ENCODE measurements at places on chromosomes 7 and 10. TPM values are rescaled to one million over a fixed set of nuclear protein-coding genes. Genes with fewer than 3 reads are reported as not detected.

Gene PDIA4
- total RNA-seq, result 162 TPM

Gene CFAP70
- 0.86 TPM for total RNA-seq

Gene MMD2
- not detected for total RNA-seq

DNA sequence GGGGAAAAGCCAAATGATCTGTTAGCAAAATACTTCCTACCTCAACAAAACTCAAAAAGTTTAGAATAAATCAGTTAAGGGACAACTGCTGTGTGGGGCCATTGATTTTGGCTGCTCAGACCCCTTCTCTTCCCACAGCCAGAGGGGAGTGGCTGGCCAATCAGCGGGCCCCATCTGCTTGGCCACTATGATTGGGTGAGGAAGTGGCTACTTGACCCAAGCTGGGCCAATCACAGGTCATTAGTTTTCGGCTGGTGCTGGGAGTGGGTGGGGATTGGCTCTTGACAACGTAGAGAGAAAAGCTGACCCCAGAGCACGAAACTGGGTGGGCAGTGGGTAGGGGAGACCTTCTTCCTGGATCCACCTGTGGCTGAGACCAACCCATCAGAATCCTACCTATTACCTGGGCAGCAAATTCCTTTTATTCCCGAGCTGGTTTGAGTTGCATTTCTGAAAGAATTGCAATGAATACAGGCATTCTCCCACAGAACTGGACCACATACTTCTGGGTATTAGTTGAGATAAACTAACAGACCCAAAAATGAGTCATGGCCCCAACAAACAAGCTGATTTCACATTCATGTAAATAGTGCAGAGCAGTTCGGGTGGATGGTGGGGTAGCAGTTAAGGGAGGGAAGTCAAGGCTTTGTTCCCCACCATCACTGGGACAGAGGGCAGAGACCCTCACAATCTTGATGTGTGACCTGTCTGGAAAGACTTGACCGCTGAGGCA lies 35.6 kb upstream of the HMX3 start:
- DNase-seq, result no peak

DNA sequence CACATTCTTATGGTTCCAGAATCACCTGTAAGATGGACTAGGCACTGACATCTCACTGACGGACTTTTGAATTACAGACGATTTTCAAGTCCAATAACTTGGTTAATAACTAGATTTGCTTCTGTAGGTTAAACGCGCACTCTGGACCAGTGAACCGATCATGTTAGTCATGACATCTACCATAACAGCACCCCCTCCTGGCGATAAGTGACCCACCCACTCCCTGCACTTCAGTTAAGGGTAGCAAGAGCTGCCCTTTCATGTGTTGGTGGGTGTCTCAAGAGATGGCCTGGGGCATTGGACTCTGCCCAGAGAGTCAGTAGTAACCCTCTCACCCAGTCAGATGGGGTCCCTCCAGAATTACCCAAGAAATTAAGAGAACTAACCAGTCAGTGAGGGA lies 12.9 kb downstream of the GRM8 start:
- DNase-seq, result no peak

DNA sequence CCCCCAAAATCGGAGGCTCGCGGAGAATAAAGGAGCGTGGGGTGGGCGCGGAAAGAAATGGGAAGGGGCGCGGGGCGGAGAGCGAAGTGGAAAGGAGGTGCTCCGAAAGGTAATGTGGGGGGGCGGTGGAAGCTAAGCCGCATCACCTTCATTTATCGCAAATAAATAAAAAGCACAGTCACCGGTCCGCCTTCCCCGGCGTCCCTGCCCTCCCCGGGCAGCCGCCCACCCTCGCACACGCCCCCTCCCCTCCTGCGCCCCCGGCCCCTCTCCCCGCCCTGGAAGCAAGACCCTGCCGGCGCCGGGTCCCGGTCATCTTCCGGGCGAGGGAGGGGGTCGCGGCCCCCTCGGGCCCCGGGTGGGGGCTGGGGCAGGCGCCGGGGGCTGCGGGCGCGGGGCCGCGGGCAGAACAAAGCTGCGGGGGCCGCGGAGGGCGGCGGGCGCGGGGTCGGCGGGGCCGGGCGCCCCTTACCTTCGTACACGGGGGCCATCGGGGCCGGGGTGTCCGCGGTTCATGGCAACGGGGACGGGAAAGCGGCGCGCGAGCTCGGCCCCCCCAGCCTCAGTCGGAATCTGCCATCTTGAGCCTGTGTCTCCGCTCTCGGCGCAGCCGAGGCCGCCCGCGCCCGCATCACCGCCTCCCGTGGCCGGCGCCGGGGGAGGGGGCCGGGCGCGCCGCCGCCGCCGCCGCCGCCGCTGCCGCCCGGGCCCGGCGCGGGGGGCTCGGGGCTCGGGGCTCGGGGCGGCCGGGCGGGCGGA lies 486 bp downstream of the HIPK2 start:
- no peak for DNase-seq

- DNase-seq, result no peak
Measured at GRCh38 chr7:74544706-74545469, 91.2 kb downstream of the GTF2IRD1 start.

DNA sequence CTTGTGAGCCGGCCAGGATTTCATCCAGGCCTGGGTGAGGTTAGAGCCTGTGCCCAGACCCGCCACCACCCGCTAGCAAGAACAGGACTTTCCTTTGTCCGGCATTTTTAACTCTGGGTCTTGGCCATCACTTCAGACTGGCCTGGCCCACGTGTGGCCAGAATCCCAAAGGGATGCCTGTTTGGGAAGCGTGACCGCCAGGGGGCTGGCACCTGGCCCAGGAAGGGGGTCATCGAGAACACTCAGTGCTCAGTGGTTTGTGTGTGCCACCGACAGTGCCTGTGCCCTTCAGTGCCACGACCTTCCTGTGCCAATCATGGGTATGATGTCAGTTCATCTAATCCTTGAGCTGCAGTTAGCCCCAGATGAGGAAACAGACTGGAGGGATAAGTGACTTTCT lies 85.0 kb downstream of the ZMIZ1 start:
- DNase-seq, result no peak

DNA sequence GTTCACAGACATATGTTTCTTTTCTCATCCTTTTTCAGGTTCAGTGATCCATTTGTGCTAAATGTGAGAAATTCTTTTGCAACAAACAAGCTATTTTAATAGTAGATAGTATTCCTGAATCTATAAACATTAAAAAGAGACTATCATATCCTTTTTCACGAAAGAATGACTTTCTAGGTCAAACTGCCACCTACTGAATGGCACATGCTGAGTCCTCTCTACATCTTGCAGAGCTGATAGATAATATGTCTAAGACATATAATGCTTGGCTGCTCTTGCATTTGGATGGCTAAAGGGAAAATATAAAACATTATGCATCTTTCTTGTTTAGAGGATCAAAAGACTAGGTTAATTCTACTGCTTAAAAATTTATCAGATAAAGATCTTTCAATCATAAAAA lies 114.1 kb upstream of the SLC26A5 start:
- no peak for DNase-seq

GRCh38 chr7:120994512-120995410 lies 6.2 kb downstream of the CPED1 start:
- DNase-seq, result no peak

DNA sequence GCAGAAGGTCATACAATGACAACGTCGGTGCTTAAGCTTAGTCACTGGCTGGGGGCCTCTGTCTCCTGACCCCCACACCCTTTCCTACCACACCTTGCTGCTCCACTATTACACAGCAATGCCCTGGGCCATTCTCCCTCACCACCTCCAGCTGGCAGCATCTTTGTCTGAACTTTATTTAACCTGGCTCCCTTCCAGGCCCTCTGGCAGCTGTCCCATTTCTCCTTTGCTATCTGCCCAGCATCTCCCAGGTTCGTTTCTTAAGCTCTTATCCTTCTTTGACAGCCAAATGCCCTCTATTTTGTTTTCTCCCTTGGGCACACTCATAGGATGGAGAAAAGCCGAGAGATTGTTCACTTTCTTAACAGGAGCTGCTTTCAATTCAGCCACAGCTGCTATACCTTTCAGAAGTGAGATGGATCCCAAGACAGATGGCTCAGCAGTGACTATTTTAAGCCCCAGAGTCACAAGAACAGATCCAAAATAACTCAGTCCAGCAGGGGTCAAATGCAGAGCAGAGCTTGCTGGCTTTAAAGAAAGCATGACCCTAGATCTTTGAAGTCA lies 1277.1 kb upstream of the AUTS2 start:
- DNase-seq, result no peak

DNA sequence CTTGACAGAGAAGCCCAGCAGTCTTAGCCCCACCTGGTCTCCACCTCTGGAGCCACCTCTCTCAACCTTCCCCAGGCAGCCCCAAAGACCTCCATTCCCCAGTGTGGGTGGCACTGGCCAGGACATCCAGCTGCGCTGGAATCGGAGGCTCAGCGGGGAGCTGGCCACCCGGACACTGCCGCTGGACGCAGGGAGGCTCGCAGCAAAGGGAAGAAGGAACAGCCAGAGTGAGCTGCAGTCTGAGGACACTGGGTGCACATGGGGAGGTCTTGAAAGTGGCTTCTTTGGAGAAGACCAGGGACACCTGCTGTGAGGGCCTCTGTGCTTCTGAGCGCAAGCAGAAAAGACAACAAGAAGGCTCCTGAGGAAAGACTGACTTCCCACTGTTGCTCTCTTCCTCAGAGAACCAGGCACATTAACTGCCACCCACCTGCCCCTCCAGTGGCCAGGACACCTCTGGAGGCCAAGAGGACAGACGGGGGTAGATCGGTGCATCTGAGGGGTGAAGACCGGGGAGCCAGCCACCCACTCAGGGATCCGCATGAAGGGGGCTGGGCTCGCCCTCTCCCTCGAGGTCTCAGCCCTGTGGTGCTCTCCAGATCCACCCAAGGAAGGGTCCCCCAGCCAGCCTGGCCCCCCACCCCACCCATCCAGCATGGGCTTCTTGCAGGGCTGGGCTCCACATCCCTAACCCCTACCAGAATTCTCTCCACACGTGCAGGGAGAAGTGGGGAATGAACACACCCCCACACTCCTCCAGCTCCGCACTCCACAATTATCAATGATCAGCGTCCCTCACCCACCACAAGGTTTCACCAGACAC lies 1.8 kb downstream of the CAMK2B start:
- no peak for DNase-seq

GRCh38 chr7:45084901-45085618 lies 3.7 kb downstream of the NACAD start:
- DNase-seq, result no peak

GRCh38 chr7:57343901-57344622 lies 105.9 kb upstream of the ZNF716 start:
- no peak for DNase-seq

GRCh38 chr10:102507521-102507920 lies 3.7 kb downstream of the SUFU start:
- no peak for DNase-seq

DNA sequence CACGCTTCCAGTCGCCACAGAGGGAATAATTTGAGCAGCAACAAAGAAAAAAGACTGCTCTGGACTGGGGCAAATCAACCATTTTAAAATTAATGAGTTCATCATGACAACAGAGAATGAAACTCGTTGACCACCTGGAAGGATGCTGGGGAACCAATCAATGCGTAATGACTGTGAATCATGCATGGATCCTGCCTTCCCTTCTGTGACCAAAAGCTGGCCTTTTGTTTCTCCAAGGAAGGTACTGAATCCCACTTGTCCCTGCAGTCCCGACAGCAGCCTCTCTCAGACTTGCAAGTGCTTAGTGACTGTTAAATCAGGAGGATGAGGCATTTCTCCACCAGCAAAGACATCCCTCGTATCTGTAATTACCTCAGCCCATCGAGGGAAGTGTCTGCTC lies 68.0 kb upstream of the TNS3 start:
- no peak for DNase-seq

- no peak for DNase-seq
Measured at GRCh38 chr10:118505363-118505762, 90.1 kb downstream of the PRLHR start.

DNA sequence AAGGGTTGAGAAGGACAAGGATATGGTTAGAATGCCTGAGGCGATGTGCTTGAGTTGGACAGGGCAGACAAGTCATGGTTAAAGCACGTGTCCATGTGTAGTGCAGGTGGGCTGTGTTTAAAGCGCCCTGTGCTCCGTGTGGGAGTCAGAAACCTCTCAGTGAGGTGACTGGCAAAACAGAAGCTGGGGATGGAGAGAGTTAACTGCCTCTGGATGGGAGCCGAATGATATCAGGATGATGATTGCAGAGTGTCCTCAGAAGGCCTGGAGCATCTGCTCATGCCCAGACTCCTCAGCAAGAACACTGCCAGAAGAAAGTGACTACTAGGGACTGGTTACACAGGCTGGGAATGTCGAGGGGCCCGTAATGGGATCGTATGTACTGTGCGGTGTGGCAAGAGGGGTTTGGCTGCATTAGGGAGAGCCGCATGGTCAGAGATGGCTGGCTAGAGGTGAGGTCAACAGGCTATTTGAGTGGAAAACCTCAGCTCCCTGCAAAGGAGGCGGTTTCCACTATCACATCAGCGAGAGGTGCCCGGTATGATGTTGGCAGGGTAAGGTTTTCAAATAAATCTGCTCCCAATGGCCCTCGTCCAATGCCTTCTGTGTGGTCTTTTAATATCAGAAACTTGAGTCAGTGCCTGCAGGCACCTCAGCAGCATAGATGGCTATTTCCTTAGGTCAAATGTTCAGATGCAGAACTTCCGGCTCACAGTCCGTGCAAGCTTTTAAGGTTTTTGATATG lies 26.1 kb upstream of the MRC1 start:
- no peak for DNase-seq

DNA sequence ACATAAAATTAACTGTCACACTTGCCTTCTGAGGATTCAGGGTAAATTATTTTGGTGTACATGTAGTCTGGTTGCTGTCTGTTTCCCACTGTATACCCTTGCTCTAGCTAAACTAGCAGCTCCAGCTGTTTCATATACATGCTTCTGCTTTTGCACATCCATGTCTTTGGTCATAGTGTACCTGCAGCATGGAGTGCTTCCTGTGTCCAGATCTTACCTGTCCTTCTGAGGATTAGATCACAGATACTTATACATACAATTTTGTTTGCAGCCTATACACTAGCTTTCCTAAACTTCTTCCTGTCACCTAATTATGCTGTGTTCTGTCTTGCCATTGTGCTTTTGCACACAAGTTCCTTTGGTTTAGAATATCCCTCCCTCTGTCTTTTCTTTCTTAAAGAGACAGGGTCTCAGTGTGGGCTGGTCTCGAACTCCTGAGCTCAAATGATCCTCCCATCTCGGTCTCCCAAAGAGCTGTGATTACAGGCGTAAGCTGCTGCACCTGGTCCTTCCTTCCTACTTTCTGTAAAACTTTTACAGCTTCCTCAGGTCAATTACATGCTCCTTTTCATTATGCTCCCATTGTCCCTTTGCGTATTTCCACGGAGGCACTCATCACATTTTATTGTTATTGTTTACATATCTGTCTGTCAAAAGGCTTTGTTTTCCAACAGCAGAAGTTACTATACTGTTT lies 33.8 kb downstream of the TPST1 start:
- no peak for DNase-seq
